ENCODE measurements at places on chromosomes 6 and 20. TPM values are rescaled to one million over a fixed set of nuclear protein-coding genes. Genes with fewer than 3 reads are reported as not detected.

- DNase-seq: no peak
These were observed 61.5 kb downstream of the YTHDF1 start for GRCh38 chr20:63154395-63154794.

- DNase-seq: peak; percentile 91
These were observed 281.7 kb upstream of the PRDM1 start for GRCh38 chr6:105804424-105804823.

DNA sequence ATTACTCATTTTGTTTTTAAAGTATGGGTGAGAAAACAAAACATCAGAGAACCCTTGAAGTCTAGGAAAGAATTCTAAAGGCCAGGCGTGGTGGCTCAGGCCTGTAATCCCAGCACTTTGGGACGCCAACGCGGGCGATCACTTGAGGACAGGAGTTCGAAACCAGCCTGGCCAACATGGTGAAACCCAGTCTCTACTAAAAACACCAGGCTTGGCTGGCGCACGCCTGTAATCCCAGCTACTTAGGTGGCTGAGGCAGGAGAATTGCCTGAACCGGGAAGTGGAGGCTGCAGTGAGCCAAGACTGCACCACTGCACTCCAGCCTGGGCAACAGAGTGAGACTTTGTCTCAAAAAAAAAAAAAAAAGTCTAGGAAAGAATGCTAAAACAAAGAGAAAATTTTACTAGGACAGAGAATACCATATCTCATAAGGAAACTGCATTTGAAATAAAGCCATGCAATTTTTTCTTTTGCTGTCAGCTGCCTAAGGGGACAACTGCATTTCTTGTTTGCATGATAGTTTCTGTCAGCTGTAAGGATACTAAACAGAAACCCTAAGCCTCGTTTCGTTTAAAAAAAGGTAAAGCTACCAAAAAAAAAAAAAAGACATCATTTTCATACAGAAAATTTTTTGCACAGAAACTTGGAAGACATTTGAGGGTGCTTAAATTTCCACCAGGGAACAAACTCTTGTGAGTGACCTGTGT, 32.1 kb downstream of the SMLR1 start:
- DNase-seq: no peak

- peak; percentile 39 for DNase-seq
These were observed 116.9 kb upstream of the EMILIN3 start for GRCh38 chr20:41483553-41483930.

GRCh38 chr20:44143936-44144335, 43.1 kb downstream of the JPH2 start:
- no peak for DNase-seq

DNA sequence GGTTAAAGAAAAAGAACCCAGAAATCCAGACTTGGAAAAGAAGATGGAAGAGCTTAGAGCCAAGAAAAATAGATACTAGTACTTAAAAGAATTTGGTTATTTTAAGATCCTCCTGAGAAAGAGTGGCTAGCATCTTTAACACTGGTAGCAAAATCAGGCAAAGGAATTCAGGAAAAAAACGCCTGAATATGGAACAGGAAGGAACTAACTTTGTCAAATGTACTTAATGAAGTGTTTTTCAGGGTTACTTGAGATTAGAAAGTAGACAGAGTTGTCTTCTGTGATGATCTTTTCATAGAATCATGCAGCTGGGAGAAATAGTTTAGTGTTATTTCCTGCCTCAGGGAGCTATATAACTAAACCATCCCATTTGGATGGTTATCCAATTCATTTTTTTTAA, 50.8 kb upstream of the SASH1 start:
- DNase-seq: no peak

DNA sequence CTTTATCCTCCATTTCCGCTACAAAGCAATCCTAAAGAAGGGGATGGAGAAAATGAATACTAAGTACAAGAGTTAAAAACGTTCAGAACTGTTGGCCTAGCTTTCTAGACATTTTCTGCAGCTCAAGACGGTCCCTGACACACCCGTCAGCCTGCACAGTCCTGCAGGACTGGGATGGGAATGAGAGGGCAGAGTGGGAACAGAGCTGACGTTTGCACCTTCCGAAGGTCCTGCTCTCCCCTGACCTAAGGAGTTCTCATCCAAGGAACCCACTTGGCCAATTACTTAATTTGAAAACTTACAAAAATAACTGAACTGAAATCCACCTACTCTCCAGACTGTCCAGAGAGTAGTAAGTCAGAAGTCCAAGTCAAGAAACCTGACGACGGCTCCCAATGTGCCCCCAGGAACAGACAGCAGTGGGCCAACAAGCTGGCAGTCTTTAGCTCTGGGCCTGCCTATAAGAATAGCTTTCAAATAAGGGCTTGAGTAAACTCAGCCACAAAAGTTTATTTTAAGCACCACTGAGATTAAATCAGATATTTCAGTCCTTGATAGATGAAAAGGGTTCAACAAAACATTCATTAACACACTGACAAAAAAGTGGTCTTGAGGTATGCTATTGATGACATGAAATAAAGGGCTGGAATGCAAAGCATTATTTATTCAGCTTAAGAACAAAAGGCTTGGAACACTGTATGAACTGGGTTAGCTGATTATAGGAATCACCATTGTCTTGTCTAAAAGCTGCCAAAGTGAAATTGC, 76.8 kb downstream of the CNKSR3 start:
- DNase-seq: peak; percentile 13

DNA sequence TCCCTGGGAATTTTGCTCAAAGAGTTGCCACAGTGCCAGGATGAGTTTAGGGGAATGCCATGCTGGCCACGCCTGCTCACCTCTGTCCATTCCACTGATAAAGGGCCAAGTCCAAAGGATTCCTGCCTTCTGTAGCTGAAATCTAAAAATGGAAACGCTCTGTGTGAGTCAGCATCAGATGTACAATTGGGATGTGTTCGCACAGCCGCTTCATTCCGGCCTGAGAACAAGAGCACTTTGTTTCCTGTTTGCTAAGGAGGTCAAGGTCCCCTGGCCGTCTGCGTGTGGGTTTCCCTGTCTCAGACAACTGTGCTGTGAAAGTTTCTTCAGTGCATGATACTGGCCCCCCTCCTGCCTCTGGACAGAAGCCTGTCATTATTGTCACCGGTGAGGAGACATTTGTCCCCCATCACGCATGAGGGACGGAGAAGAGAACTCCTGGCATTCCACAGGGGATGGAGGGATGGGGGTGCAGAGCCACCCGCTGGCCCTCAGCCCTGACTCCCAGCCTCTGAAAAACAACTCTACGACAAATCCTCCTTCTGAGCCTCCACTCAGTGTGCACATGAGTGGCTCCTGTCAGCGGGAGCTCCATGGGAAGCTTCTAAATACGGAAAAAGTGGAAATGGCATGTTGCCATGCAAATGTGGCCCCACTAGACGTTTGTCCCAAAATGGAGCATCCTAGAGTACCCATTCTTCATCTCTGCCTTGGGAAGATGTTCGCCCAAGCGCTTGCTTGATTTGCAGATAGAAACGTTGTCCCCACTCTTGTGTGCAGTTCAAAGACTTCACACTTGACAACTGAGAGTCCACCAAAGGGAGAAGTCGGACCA, 143.5 kb upstream of the AFDN start:
- DNase-seq: peak; percentile 74

DNA sequence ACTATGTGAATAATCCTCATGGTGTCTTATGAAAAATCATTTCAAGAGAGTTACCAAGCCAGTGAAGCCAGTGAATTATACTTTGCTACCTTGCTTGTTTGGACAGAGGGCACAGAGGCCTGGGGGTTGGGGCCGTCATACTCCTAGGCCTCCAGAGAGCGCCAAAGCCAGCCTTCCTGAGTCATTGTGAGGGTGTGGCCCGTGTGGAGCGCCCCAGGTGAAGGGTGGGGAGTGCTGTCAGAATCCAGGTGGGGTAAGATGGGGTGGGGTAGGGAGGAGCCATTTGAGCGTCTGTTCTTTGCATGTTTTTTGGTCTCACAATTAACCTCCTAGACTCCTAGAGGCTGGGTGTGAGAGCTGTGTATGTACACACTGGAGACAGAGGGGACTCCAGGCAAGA, 71.1 kb downstream of the PERP start:
- no peak for DNase-seq

GRCh38 chr20:45336530-45337366, 11.5 kb downstream of the SDC4 start:
- DNase-seq: peak; percentile 99

Gene RNF5
- 158 TPM for total RNA-seq

Gene C6orf52
- 0.44 TPM for total RNA-seq

Gene KCNK15
- total RNA-seq: not detected
